NCI-H524 treated with DMSO at 0.1 percent for 48 hours (cell line): ENCODE measurements at places on chromosomes 7 and 10.
A peak's percentile ranks its signal among the peaks of the same experiment; 100 is the strongest.

DNA sequence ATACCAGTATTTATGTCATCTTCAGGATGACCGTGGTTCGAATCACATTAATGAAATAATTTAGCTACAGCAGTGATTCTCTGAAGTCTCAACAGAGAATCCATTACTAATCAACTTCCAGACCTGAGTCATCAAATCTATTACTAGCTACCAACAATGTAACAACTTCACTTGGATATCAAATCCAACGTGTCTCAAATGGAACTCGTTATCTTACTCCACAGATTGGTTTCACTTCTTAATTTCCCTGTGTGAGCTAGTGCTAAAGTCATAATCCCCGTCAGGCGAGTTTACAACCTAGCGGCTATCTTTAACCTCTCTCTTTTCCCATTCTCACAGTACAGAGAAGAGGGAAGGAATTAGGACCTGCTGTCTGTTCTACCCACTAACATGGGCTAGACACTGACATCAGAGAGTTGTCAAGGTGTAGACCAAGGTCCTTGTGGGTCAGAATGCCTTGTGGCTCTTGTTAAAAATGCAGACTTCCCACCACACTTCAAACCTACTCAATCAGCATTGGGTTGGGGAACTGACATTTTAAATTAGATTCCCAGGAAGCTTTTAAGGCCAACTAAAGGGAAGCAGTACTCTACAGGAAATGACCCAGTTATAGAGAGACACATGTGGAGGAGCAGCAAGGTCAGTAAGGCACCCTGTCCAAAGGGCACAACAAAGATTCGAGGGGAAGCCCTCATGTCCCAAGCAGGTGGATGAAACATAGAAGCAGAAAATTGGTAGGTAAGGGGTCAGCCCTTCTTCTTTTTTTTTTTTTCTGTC lies 57.3 kb upstream of the GSAP start:
- DNase-seq, result no peak

DNA sequence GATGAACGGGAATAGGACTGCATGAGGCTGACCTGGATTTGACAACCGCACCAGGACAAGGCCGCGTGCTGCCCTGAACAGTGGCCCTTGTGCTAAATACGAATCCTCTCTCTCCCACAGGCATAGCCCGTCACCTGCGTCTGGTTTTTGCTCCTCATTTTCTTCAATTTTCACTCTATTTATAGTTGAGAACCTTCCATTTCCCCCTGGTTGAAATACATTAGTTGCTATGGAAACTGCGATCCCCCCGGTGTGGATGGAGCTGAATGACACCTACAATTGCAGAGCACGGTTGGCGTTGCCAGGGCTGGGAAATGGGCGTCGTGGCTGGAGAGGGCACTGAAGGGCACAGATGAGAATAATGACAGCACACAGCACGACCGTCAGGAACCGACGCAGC lies 158.6 kb upstream of the PITRM1 start:
- no peak for DNase-seq

DNA sequence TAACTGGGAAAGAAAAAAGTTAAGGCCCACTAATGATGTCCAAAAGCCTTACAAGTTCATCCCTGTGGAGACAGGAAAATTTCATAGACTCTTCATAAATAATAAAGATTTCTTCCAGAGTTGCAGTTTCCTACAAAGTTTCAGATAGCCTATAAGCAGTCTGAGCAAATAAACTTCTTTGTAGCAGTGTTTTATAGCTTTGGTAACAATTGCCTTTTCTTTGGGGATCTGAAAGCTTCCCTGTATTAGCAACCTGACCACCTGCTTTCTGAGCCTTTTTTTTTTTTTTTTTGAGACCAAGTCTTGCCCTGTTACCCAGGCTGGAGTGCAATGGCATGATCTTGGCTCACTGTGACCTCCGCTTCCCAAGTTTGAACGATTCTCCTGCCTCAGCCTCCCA lies 150.0 kb downstream of the NRBF2 start:
- no peak for DNase-seq

DNA sequence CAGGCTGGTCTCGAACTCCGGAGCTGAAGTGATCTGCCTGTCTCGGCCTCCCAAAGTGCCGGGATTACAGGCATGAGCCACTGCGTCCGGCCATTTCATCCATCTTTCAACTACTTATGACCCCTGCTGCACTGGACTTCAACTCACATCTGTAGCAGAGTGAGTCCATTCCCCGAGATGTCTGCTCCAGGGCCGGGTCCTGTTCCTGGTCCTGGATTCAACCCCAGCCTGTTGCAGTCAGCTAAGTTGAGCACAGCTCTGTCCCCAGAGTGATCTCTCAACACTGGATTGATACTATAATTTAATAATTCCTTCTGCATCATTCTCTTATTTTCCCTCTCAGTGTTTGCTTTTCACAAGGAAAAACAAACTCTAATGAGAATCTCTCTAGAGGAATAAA lies 25.8 kb downstream of the PRTFDC1 start:
- no peak for DNase-seq

- peak; percentile 75 for DNase-seq
These were observed 5.1 kb upstream of the HOXA11 start for GRCh38 chr7:27189997-27190748.

DNA sequence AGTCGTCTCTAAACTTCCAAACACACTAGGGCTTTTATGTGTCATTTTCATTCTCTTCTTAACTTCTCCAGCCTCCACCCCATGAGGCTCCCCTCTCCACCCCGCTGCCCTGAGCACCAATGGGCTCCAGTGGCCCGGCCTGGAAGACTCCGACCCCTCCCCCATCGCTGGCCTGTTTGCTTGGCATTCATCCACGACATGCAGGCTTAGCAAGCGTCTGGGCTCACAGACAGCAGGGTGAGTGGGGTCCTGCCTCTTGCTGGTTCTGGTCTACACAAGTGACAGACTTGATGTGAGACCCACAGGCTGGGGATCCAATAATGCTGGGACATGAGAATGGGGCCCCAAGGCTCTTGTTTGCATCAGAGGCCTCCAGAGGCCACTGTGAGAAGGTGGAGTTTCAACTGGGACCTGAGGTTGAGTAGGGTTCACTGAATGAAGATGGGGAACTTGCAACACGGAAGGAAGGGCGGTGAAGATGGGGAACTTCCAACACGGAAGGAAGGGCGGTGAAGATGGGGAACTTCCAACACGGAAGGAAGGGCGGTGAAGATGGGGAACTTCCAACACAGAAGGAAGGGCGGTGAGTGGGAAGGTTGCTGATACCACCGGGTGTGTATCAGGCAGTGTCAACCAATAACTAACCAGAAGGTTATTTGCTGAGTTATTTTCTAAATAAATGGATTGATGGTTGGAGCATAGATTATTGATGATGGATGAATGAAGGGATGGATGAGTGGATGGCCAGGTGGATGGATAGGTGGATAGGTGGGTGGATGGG lies 14.0 kb downstream of the KNDC1 start:
- DNase-seq, result no peak

GRCh38 chr10:103490986-103491314 lies 2.6 kb upstream of the NEURL1 start:
- no peak for DNase-seq

GRCh38 chr10:119383174-119383856 lies 159.2 kb downstream of the RGS10 start:
- DNase-seq, result no peak

- DNase-seq, result no peak
These were observed 38.7 kb downstream of the GNA12 start for GRCh38 chr7:2805213-2805944.
